ENCODE measurements at places on chromosomes 11 and 22.

DNA sequence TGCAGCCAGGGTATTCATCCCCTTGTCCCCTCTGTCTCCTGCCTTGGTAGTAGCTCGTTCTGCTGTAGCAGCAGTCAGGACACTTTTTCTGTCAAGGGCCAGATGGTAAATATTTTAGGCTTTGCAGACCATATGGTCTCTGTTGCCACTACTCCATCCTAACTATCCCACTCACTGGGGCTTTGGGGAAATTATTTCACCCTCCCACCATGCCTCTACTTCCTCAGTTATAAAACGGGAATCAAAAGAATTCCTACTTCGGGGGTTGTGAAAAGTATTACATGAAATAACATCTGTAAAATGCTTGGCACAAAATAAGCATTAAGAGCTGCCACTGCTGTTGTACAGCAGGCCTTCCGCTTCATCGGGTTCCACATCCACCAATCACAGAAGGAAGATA lies 89.9 kb upstream of the LDLRAD3 start:
- DNase-seq = no peak

DNA sequence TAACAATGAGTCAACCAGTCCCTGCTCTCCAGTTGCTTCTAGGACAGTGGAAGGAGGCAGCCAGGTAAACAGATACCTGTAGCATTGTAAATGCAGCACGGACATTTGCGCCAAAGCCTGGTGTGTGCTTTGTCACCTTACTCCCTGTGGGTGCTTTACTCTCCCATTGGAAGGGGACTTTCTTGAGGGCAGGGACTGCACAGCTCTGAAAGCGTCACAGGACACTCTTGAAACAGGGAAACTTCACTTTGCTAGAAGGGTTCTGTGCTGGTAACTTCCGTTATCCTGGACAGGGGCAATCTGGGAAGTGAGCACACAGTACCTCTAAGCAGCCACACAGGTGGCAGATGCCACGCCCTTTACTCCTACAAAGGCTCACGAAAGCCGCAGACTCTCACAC lies 99.8 kb downstream of the MYO18B start:
- DNase-seq = no peak

DNA sequence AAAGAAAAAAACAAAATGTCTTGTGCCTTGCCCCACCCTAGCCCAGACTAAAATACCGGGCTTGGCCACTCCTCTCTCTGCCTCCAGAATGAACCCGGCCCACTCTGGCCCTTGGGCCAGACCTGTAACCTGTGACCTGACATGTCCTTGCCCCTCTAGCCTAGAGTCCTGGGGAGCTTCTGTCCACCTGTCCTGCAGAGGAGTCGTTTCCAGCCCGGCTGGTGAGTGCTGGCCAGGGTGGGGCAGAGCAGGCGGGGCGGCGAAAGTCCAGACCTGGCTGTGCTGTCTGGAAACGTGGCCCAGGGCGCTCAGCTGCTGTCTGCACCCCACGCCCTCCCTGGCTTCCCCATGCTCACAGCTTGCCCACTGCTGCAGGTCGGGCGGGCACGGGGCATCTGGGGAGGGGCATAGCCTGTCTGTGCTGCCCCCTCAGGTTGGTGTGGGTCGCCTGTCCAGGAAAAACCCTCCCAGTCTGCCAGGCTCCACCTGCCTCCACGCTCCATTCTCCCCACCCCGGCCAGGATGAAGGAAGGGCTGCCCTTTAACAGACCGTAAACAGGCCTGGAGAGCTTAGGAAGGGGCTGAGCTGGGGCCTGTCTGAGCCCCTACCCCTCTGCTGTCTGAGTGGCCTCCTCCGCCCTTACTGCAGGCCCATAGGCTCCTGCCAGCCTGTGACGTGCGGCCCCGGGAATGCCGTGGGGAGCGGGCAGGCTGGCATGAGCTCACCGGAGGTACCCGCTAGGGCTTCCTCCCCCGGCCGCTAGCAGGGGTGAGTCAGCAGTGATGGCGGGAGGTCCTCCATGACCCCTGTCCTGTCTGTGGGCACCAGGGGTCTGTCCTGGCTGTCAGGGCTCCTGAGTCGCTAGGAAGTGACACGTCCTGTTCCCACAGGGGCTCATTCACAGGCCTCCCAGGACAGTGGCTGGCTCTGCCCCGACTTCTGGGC lies 1.9 kb downstream of the CD151 start:
- peak; percentile 51 for DNase-seq

GRCh38 chr22:34236527-34236926 lies 316.3 kb upstream of the LARGE1 start:
- DNase-seq = no peak

GRCh38 chr11:41273908-41274307 lies 185.5 kb downstream of the LRRC4C start:
- DNase-seq = no peak
